Psoas muscle (tissue), 8 donors: ENCODE measurements at places on chromosomes 6 and 20. TPM values are rescaled to one million over a fixed set of nuclear protein-coding genes. Genes with fewer than 3 reads are reported as not detected.

DNA sequence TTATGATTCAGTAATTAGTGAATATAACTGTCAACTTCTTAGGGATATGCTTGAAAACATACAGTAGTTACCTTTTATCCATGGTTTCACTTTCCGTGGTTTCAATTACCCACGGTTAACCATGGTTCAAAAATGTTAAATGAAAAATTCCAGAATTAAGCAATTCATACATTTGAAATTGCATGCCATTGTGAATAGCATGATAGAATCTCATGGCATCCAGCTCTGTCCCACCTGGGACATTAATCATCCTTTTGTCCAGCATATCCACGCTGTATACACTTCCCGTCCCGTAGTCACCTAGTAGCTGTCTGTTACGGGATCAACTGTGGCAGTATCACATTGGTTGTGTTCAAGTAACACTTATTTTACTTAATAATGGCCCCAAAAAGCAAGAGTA, 781.7 kb upstream of the CITED2 start:
- H3K27me3 ChIP-seq, result no peaks in the 10 kb centered on the region
- no peaks in the 10 kb centered on the region for H3K36me3 ChIP-seq
- H3K4me3 ChIP-seq, result no peak overlapping the region
- no peaks in the 10 kb centered on the region for H3K4me1 ChIP-seq
- DNase-seq, result no peak
- no peak overlapping the region for H3K27ac ChIP-seq

DNA sequence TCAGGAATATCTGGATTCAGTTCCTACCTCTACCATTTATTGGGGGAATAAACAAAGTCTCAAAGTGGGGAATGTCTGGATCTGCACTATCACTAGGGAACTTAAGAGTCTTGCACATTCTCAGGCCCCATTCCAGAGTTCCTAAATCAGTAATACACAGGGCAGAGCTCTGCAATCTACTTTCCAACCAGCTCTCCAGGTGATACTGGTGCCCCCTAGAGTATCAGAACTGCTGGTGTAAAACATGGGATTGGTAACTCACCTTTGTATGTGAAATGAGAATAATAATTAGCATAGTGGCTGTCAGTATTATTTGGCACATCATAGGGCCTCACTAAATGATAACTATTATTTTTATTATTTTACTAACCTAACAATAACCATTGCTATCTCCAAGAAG, 278.8 kb upstream of the IMPG1 start:
- no peak overlapping the region for H3K4me3 ChIP-seq
- no peak overlapping the region for H3K27ac ChIP-seq
- no peaks in the 10 kb centered on the region for H3K27me3 ChIP-seq

PAK5 gene
- total RNA-seq, result not detected

GRCh38 chr6:155528982-155529453, 73.4 kb upstream of the NOX3 start:
- H3K27ac ChIP-seq, result peak overlapping the region; percentile 82
- no peaks in the 10 kb centered on the region for H3K36me3 ChIP-seq
- no peak overlapping the region for H3K4me3 ChIP-seq
- no peaks in the 10 kb centered on the region for H3K27me3 ChIP-seq
- DNase-seq, result no peak
- H3K4me1 ChIP-seq, result peaks cover 7% of the 10 kb centered on the region

KCNQ2 gene
- 0.19 TPM for total RNA-seq

- H3K4me3 ChIP-seq, result no peak overlapping the region
- no peaks in the 10 kb centered on the region for H3K27me3 ChIP-seq
- H3K27ac ChIP-seq, result no peak overlapping the region
- H3K36me3 ChIP-seq, result no peaks in the 10 kb centered on the region
- no peaks in the 10 kb centered on the region for H3K4me1 ChIP-seq
These were observed 23.2 kb upstream of the TXNDC5 start for GRCh38 chr6:7933794-7934193.
